Activated CD4-positive, CD25-positive, alpha-beta regulatory T cell treated with anti-CD3 and anti-CD28 coated beads, Interleukin-2, amount 50 U/mL, for 24 hours (primary cell): ENCODE measurements at places on chromosomes 1 and 21.

DNA sequence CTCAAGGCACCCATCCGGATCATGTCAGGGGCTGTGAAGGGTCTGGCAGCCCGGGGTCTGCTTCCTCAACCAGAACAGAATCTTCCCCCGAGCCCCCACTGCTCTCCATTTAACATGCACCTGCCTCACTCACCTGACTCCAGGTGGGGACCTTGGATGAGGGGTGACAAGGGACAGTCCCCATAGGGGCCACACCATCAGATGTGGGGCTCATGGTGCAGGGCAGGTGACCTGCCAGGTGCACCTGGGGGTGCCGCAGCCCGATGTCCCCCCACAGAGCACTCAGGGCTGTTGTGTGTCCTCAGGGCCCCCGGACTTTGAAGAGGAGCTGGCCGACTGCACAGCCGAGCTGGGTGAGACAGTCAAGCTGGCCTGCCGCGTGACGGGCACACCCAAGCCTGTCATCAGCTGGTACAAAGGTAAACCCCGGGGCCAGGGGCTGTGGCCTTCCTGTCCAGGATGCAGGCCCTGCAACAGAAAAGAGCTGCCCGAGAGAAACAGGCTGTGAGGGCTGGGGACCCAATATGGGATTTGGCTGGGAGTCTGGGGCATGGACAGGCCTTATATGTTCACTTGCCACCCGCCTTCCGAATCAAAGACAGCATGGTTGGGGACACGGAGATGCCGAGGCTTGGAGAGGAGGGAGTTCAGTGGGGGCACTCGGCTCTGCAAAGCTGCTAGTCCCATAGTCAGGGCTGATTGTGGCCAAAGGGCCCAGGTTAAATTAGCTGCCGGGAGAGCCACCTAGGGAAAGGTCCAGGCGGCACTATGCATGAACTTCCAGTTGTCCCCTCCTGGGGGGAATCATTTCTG lies 64.6 kb downstream of the TRIM11 start:
- no peak for ATAC-seq

DNA sequence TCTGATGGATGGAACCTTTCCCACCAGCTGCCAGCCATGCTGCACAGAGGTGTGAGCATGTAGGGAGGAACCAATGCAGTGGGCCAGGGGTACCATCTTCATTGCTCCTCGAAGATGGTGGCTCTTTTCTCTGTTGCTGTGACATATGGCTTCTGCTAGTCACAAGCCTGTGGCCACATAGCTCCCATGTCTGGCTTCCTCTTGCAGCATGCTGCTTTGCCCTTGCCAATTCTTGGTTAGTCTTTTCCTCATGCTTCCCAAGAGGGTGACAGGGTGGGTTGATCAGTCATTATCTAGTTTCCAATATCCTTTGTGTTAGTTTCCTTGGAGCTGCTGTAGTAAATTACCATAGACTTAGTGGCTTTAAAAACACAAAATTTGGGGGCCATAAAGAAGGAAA lies 123.4 kb downstream of the ETS2 start:
- no peak for ATAC-seq

DNA sequence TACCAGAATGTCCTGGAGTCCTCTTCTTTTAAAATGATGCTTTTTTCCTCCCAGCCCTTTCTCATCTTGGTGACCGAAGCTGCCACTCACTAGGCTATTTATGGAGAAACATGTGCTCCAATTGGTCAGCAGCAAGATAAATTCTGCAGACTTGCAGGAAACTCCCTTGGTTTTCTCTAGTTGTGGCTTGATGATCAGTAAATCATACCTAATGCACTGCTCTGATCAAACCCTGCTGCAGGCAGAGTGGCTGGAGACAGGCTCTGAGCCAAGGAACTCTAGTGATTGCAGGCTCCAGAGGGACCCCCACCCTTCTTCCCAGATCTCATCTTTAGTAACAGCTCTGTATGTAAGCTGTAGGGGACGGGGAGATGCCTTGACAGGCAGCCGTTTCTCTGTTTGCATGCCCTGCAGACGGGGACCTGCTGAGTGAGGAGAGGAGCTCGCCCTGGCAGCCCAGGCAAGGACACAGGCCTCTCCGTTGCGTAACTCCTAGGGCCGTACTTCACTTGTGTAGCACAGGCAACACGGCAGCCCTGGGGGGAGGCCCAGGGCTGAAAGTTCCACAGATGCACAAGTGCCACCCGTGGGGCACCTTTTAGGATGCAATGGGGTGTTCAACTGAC lies 14.5 kb downstream of the SLC6A17 start:
- ATAC-seq: no peak

DNA sequence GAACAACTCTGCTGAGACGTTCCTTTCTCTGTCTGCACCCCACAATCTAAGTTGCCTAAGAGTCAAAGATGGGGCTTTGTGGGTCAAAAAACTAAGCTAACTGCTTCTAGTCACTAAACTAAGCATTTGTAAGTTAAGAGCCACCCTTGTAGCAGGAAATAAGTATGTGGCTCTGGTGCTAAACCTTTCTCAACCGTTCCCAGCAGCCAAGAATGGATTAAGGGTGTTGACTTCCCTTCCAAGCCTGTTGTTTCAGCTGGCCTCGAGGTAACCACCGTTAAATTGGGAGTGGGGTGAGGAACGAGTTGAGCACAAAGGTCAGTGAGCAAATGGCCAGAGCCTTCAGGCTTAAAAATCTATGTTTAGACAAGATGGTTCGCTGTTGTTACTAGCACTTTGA lies 169.1 kb downstream of the TRIM33 start:
- ATAC-seq: no peak

- peak; percentile 77 for ATAC-seq
Observed at GRCh38 chr1:205287767-205288559, 33.6 kb downstream of the NUAK2 start.

- peak; percentile 98 for ATAC-seq
Observed at GRCh38 chr1:181324797-181325616, 158.3 kb upstream of the CACNA1E start.

DNA sequence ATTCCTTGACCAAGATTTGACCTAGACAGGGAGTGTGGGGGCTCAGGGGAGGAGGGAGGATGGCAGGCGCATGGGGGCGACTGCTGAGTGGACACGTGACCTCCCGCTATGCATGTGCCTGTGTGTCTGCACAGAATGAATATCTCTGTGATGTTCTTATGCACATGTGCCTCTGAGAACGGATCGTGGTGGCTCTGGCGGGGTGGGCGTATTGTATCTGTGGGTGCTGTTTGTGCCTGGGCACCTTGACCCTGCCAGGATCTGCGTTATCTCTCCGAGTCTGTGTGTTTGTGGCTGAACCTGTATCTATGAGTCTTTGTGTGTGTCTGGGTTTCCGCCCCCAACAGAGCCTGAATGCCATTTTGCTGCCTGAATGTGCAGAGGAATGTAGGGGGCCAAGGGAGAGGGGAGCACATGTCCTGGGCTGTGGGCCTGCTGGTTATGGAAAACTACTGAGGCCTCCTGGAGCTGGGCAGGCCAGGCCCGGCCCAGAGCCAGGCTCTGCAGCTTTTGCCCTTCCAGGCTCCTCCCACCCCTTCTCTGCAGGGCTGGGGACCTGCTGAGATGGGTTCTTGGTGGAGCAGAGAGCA lies 102.5 kb downstream of the EBNA1BP2 start:
- no peak for ATAC-seq

DNA sequence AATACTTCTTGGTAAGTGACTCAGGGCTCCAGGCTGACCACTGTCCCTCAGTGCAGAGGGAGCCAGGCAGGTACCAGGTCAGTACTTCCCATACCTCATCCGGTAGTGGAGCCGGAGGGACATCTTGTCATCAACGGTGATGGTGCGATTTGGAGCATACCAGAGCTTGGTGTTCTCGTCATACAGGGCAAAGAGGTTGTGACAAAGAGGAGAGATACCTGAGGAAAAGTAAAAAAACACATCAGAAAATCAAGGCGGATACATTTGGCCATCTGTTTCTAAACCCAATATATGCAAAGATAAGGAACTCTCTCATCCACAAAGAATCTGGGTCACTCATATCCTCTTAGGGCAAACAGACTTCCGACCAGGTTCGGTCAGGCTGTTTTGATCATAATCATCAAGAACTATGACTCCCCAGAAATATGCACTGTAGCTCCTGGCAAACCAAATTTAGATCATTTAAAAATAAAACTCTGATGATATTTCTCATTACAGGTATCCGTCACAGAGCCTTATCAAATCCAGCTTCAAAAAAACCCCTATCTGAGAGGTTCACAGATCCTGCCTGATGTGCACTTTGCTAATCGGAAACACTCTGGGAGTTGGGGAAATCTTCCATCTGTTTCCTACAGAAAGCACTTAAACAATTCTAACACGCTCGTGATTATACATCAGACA lies 87.3 kb downstream of the JAK1 start:
- no peak for ATAC-seq

DNA sequence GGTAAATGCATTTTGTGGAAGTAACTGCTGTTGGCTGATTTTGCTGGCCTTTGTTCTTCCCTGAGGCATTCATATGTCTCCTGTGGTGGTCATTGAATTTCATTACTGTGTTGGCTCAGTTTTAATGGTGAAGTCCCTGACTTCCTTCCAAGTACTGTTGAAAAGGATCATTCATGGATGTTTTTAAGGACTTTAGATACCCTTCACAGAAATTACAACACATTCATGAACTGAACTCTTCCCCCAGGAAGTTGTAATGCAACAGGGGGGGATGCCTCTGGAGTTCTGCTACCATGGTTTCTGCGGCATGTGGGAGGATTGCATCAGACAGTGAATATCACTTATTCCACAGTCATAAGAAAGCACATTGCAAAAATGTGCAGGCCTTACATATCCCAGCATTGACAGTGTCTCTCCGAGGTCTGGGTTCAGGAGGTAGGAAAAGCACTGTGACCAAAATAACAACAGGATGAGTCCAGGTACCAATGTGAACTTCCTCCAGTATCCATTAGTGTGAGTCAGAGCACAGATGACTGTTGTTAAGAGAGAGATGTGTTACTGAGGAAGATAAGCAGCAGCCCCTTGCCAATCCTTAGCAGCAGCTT lies 2.1 kb upstream of the RAB3GAP2 start:
- no peak for ATAC-seq

- ATAC-seq: peak; percentile 98
Observed at GRCh38 chr21:39379986-39380891, 31.4 kb upstream of the HMGN1 start.

DNA sequence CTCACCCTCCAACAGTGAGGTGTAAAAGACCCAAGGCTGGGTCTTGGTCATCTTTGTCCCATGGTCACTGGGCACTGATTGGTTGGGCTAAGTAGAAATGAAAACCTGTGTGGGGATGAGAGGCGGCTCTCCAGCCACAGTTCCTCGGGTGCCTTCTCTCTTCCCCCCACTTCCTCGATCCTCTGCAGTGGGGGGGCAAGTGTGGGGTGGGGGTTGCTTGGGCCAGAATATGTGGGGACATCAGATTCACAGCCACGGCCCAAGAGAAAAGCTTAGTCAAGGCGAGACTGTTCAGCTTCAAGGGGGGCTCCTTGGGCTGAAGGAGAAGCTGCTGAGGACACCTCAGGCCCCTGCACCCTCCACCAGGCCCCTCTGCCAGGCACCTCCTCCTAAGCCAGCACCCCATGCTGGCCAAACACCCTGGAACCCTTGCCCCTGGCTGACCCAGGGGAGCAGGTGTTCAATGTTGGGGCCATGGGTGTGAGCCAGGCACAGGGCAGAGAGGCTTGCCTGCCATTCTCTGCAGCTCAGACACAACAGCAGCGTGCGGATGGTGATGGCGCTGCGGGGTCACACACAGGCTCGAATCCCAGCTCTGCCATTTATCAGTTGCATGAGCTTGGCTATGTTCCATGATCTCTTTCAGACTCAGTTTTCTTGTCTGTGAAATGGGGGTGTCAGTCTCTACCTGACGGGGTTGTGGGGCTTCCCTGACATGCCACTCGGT lies 21.0 kb upstream of the TNFRSF1B start:
- no peak for ATAC-seq

DNA sequence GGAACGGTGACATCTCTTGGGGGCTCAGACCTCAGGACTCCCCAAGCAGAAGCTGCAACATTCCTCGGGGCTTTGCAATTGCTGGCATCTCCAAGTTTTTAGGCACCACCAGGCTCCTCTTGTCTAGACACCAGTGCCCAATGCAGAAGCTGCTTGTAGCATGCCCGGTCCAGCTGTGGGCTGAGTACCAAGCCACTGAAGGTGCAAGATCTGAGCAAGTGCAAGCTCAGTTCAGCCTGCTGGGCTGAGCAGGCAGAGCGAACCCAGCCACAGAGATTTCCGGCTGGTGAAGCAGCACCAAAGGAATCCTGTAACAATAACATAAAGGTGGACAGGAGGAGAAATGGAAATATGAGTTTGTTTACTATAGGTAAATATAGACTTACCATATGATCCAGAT lies 995.4 kb upstream of the B3GALT2 start:
- no peak for ATAC-seq

- ATAC-seq: no peak
Observed at GRCh38 chr1:232627645-232628334, 2.1 kb downstream of the SIPA1L2 start.

DNA sequence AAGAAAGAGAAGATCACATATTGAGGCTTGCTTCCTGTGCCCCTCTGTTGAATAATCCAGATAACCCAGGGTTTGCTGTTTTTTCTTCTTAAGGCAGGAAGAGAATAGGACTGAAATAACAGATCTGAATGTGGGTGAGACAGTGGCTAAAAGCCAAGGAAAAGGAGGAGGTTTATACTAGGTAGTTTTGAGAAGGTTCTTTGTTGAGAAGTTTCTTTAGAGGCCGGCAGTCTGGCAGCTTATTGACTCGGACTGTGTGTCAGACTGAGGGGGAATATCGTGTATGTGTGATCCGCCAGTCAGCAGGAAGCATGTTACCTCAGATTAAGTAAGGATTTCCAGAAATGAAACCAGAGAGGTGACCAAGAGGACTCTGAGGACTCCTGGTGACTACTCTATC lies 119.8 kb downstream of the PLA2G4A start:
- no peak for ATAC-seq

GRCh38 chr1:169779970-169780369 lies 14.7 kb downstream of the METTL18 start:
- no peak for ATAC-seq

GRCh38 chr1:117631359-117632160 lies 25.7 kb downstream of the TENT5C start:
- ATAC-seq: no peak

- ATAC-seq: no peak
Observed at GRCh38 chr1:9892563-9893528, 17.2 kb downstream of the CTNNBIP1 start.

GRCh38 chr1:60153961-60154360 lies 80.4 kb upstream of the C1orf87 start:
- ATAC-seq: no peak

GRCh38 chr1:55670331-55671082 lies 455.3 kb upstream of the USP24 start:
- ATAC-seq: no peak

GRCh38 chr1:221701570-221702186 lies 40.2 kb downstream of the DUSP10 start:
- ATAC-seq: no peak

GRCh38 chr1:32701421-32701911 lies 1.1 kb downstream of the SYNC start:
- no peak for ATAC-seq
